ENCODE measurements at places on chromosomes 3 and 15. TPM values are rescaled to one million over a fixed set of nuclear protein-coding genes. Genes with fewer than 3 reads are reported as not detected.

Gene SLC22A13
- total RNA-seq: not detected

Gene CYP19A1
- total RNA-seq: 6.9 TPM

Gene MNS1
- 2.5 TPM for total RNA-seq

Gene TRAT1
- 0.88 TPM for total RNA-seq

Gene PLA2G4E
- total RNA-seq: not detected

Gene CORO2B
- 11.2 TPM for total RNA-seq

Gene LPCAT4
- 13.8 TPM for total RNA-seq

Gene GPR149
- total RNA-seq: not detected

- no peak for DNase-seq
- no peaks in the 10 kb centered on the region for H3K27me3 ChIP-seq
- H3K27ac ChIP-seq: no peak overlapping the region
- H3K36me3 ChIP-seq: peaks cover 5% of the 10 kb centered on the region
Measured at GRCh38 chr15:85652457-85652856, 142.3 kb downstream of the KLHL25 start.

- H3K27me3 ChIP-seq: no peaks in the 10 kb centered on the region
- H3K4me3 ChIP-seq: no peak overlapping the region
- H3K36me3 ChIP-seq: no peaks in the 10 kb centered on the region
- no peak for DNase-seq
- H3K27ac ChIP-seq: no peak overlapping the region
Measured at GRCh38 chr3:37635251-37635650, 226.4 kb upstream of the CTDSPL start.

GRCh38 chr3:29099775-29100174 is 181.1 kb upstream of the RBMS3 start:
- DNase-seq: no peak
- H3K27ac ChIP-seq: no peak overlapping the region
- no peaks in the 10 kb centered on the region for H3K27me3 ChIP-seq
- H3K4me1 ChIP-seq: no peaks in the 10 kb centered on the region
- no peaks in the 10 kb centered on the region for H3K36me3 ChIP-seq

DNA sequence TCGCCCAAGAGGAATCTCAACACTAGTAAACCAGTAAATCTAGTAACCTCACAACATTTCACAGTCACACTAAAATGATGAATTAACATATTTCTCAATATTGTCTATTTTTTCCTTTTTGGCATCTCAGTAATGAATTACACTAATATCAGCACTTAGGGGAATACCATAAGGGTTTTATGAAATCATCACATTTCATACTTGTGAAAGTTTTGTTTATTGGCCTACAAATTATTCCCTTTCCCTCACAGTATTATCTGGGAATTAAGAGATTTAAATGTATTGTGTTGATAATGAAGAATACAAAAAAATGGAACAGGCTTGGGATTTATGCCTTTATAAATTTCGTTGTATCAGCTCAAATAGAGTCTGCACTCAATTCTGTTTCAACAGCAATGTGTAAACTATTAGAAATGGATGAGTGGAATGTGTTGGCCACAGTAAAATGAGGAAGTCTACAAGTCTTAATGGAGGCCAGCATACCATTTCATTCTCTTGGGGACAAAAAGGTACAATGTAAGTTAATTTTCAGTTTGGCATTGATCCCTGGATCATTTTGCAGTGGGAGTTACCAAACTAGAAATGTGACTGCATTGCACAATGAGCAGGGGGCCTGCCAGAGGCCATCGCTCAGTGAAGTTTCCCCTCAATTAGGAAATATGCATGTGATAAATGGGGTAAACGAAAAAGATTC is 195.4 kb downstream of the FMN1 start:
- no peaks in the 10 kb centered on the region for H3K4me1 ChIP-seq
- no peaks in the 10 kb centered on the region for H3K36me3 ChIP-seq
- no peak overlapping the region for H3K4me3 ChIP-seq
- H3K27me3 ChIP-seq: no peaks in the 10 kb centered on the region

DNA sequence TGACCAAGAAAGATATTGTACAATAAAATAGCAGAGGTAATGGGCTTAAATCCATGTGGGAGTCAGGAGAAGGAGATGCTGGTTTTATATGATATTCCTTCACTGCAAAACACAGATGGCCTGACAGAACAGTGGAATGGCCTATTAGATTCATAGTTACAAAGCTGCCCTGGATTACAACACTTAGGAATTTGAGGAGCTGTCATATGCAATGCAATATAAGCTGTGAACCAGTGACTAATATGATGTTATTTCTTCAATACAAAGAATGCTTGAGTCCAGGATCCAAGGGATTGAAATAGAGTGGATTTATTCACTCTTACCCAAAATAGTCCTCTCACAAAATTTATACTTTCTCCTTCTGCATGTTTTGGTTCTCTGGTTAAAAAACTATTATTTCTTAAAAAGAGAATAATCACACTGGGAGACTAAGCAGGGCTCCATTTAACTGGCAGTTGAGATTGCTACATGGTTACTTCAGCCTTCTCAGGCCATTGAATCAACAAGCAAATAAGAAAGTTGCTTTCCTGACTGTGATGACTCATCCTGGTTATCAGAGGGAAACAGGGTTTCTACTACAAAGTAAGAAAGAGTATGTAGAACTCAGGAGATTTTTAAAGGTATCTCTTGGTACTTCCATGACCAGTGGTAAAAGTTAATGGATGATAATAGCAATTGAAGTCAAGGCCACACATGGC is 79.8 kb upstream of the ZPLD1 start:
- no peaks in the 10 kb centered on the region for H3K36me3 ChIP-seq
- no peak overlapping the region for H3K4me3 ChIP-seq
- no peak for DNase-seq
- H3K27me3 ChIP-seq: no peaks in the 10 kb centered on the region
- no peak overlapping the region for H3K27ac ChIP-seq

- no peak for DNase-seq
- no peaks in the 10 kb centered on the region for H3K4me1 ChIP-seq
- H3K4me3 ChIP-seq: no peak overlapping the region
- H3K27ac ChIP-seq: no peak overlapping the region
Measured at GRCh38 chr3:124768812-124769211, 38.6 kb downstream of the UMPS start.

DNA sequence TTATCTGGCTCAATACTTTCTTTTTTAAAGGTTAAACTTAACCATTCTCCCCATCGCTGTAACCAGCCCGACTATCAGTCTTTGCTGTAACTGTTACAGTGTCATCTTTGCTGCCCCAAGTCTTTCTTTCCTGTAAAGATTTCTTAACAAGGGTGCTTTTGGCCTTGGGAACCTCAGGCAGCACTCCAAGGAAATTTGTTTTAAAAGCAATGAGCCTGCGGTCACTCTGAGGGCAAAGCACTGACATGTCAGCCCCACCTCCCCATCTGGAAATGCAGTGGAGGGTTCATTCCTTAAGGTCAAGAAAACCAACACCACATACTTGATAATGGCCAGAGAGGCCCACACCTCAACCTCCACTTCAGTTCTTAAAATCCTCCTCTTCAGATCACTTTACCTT is 3.2 kb downstream of the TRANK1 start:
- H3K36me3 ChIP-seq: no peaks in the 10 kb centered on the region
- H3K4me3 ChIP-seq: no peak overlapping the region
- no peaks in the 10 kb centered on the region for H3K4me1 ChIP-seq
- no peak overlapping the region for H3K27ac ChIP-seq

DNA sequence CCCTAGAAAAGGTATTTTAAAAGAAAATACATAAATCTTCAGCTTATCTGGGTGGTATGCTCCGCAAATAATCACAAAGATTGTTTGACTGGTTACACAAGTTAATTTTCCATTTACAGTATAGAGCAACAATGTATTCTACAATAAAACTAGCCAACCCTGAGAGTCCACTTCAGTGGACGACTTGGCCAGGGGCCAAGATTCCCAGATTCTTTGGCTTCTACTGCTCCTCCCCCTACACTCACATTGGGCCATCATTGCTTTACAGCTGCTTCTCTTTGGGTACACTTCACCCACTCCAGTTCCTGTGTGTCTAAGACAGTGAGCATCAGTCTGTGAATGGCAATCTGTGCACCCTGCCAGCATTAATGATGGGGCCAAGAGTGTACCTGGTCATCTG is 17.2 kb upstream of the PRICKLE2 start:
- no peak for DNase-seq
- no peak overlapping the region for H3K4me3 ChIP-seq
- H3K27me3 ChIP-seq: no peaks in the 10 kb centered on the region
- H3K27ac ChIP-seq: no peak overlapping the region
- no peaks in the 10 kb centered on the region for H3K36me3 ChIP-seq

DNA sequence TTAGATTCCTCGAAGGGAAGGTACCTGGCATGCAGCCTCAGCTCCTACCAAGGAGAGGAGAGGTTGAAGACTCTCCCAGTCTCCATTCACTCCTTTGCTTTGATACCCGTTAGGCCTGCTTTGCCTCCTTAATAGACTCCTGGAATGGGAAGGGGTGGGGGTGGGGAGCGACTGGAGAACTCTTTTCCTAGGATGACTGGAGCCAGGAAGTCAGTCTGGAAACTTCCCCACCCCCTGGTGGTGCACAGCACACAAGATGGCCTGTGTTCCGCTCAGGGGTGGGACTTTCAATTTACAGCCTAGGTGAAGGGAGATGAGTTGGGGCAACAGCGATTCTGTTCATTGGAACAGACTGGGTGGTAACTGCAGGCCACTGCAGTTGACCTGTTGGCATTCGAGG is 21.4 kb upstream of the CELF6 start:
- H3K4me3 ChIP-seq: no peak overlapping the region
- no peak overlapping the region for H3K27ac ChIP-seq
- no peaks in the 10 kb centered on the region for H3K4me1 ChIP-seq
- no peaks in the 10 kb centered on the region for H3K27me3 ChIP-seq
- H3K36me3 ChIP-seq: peaks cover 9% of the 10 kb centered on the region
- DNase-seq: no peak

DNA sequence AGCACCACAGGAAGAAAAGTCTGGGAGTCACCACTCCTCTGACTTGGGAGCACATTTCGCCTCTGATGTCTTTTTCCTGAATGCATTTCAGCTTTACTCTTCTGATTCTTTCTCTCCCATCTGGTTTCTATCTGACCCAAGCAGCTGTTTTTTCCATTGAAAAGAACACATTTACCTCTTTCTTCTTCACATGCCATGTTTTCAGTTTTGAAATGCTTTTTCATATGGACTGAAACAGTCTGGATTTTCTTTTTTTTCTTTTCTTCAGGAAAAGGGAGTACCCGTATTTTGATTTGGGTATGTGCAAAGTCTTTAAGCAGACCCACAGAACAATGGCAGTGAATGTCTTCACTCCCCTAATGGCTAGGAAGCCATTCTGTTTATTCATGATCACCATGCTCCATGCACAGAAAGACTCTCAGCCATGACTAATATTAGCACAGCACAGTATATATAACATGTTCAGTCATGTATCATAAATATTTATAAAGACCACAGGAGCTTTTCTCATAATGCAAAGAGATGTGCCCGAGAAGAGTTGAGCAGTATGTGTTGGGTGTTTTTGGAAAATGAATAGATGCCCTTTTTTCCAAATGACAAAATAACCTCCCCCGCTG is 82.7 kb upstream of the LRIG1 start:
- no peak overlapping the region for H3K4me3 ChIP-seq
- H3K4me1 ChIP-seq: no peaks in the 10 kb centered on the region
- no peak overlapping the region for H3K27ac ChIP-seq
- H3K36me3 ChIP-seq: no peaks in the 10 kb centered on the region
- no peaks in the 10 kb centered on the region for H3K27me3 ChIP-seq

DNA sequence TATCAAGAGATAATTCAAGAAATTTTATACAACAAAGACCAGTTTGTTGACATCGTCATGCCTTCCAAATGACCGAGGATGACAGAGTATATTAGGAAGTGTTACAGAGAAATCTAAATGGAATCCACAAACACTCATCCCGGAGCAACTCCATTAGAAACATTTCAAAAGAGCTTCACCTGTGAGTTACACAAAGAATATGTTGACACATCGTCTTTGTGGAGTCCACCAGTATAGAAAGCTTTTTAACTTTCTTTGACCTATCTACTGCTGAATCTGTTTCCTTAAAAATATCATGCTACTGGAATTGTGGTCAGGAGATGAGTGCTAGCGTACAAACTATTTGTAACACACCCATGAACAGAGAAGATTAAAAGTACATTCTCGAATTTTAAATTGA is 130.4 kb downstream of the SUCLG2 start:
- no peaks in the 10 kb centered on the region for H3K27me3 ChIP-seq
- no peaks in the 10 kb centered on the region for H3K36me3 ChIP-seq
- H3K27ac ChIP-seq: no peak overlapping the region
- H3K4me1 ChIP-seq: no peaks in the 10 kb centered on the region

DNA sequence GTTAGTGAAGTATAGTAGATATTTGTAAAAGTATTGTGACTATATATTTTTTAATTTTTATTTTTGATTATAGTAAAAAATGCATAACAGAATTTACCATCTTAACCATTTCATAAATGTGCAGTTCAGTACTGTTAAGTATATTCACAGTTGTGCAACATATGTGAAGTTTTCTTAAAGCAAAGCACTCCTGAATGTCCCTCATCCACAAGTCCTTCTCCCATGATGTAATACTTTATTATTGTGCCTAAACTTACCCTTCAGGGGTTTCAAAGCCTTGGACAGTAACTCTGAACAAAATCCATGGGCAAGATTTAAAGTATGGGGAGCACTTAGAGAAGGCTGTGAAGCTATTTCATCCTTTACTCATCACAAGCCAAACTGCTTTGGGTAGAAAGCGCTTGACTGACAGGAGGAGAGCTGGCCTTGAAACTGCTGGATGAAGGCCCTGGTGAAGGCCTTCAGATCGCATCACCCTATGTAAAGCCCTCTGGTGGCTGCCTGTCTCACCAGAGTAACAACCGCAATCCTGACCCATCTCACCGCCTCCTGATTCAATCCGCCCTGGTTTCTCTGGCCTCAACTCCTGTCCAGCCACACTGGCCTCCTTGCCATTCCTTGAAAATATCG is 28.0 kb downstream of the LSM3 start:
- no peak overlapping the region for H3K27ac ChIP-seq
- no peaks in the 10 kb centered on the region for H3K36me3 ChIP-seq
- H3K27me3 ChIP-seq: no peaks in the 10 kb centered on the region
- no peak for DNase-seq
- H3K4me3 ChIP-seq: no peak overlapping the region
- peaks cover 15% of the 10 kb centered on the region for H3K4me1 ChIP-seq

- H3K27ac ChIP-seq: no peak overlapping the region
- no peaks in the 10 kb centered on the region for H3K27me3 ChIP-seq
- H3K36me3 ChIP-seq: no peaks in the 10 kb centered on the region
- no peak overlapping the region for H3K4me3 ChIP-seq
- DNase-seq: no peak
- H3K4me1 ChIP-seq: no peaks in the 10 kb centered on the region
Measured at GRCh38 chr15:28086175-28086703, 12.9 kb downstream of the OCA2 start.
